Kidney tubule cell (primary cell): ENCODE measurements at places on chromosomes 11 and 22.
A peak's percentile ranks its signal among the peaks of the same experiment; 100 is the strongest.

- peak; percentile 72 for DNase-seq
Measured at GRCh38 chr11:85867751-85868150, 12.6 kb downstream of the CCDC83 start.

- DNase-seq: no peak
Measured at GRCh38 chr11:76023236-76024068, 182.8 kb downstream of the WNT11 start.

GRCh38 chr11:2436013-2436520 lies 8.2 kb downstream of the TRPM5 start:
- no peak for DNase-seq

DNA sequence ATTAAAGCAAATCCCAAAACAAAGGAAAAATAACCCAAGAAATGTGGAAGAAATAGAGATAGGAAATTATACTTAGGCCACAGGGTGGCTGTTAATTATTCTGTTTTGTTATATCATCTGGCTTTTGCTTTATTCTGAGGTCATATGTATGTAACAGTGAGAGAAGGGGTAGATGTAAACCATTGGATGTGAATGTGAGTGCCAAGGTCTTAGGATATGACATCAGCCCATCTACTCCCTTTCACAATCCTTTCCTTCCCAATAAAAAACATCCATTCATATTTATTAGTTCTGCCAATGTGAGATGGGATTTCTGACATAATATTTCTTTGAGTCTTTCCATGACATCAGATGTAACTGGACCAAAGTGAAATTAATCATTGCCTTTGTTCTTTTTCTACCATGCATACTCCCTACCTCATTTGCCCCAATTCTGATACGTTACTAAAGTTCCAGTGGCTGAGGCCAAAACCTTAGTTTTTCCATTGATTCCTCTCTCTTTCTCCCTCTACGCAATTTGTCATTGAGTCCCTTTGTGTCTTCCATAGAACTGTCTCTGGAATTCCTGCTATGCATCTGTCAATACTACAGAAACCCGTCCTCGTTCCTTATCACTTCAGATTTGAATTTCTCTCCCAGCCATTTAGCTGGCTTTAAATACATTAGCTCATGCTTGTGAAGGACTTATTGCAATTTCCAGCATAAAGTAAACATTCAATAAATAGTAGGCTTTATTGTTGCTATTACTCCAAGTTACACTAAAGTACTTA lies 170.3 kb downstream of the ARHGAP42 start:
- DNase-seq: no peak

GRCh38 chr11:117625237-117625636 lies 171.8 kb downstream of the DSCAML1 start:
- DNase-seq: no peak

GRCh38 chr11:61315260-61315659 lies 17.6 kb downstream of the DDB1 start:
- DNase-seq: peak; percentile 10

- DNase-seq: peak; percentile 50
Measured at GRCh38 chr11:124747406-124748099, 4.5 kb downstream of the VSIG2 start.
